ENCODE measurements at places on chromosomes 1 and 21.

GRCh38 chr1:3074297-3074741 lies 5.3 kb downstream of the PRDM16 start:
- no peak for DNase-seq

GRCh38 chr1:69643266-69643665 lies 75.5 kb downstream of the LRRC7 start:
- DNase-seq = no peak

DNA sequence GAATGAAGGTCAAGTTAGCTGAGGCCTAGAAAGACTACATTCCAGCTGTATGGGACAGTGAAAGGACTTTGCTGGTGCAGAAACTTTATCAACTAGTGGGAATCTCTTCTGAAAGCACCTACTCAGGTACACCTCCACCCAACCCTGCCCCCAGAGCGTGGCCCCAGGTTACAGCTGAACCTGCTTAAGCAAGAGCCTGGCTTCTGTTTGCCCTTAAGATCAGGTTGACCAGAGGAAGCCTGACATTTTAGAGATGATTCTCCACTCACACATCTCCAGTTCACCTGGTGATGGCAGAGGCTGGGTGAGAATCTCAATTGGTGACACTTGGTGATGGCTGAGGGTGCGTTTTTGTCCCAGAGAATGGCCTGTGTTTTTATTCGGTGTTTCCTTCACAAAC lies 24.0 kb downstream of the ELAPOR1 start:
- no peak for DNase-seq

- DNase-seq = no peak
These were observed at the start of gene PDPN for GRCh38 chr1:13583595-13583965. TSS of gene PDPN (plus strand) at chr1:13583832. CDS start at chr1:13584034, 202 bp downstream.

- DNase-seq = no peak
These were observed 258.5 kb downstream of the BACH1 start for GRCh38 chr21:29557200-29557599.

DNA sequence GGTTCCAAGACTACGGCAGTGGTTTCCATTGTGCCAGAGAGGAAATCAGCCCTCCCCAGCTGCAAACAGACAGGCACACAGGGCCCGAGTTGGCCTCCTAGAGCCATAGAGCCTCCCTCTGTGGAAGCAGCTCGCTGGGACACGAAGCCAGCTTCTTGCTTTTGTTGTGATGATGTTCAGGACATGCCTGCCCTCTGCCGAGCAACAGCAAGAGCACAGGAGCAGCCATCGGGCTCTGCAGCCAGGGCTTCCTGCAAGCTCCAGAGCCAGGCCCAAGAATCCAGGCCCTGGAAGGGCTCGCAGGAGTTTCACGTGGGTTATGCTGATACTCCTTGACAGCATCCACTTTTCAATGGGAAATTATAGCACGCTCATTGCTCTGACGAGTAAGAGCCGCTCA lies 18.5 kb downstream of the NPHP4 start:
- DNase-seq = no peak

GRCh38 chr1:172811694-172812093 lies 152.8 kb downstream of the FASLG start:
- no peak for DNase-seq

DNA sequence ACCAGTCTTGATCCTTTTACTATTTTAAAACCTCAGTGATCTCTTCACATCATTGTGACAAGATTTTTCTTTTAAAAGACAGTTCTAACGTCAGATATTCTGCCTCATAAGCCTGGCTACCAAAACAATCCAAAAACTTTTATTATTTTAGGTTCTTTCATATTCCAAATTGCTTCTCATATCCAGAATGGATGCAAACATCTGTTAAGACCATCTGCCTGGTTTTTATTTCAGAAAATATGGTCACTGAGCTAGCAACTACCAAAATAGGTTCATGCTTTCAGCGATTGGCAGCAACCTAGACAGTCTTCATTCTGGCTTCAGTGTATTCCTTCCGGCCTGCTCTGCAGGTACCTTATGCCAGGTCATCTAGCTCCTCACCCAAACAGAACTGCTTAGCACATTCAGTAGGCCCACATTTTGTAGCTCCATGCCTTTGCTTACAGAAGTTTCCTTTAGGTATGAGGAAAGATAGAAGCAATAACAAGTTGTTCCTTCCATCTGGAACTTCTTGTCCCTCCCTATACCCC lies 59.0 kb upstream of the CACYBP start:
- no peak for DNase-seq

- no peak for DNase-seq
These were observed 4.4 kb downstream of the B3GALT2 start for GRCh38 chr1:193181985-193182384.

DNA sequence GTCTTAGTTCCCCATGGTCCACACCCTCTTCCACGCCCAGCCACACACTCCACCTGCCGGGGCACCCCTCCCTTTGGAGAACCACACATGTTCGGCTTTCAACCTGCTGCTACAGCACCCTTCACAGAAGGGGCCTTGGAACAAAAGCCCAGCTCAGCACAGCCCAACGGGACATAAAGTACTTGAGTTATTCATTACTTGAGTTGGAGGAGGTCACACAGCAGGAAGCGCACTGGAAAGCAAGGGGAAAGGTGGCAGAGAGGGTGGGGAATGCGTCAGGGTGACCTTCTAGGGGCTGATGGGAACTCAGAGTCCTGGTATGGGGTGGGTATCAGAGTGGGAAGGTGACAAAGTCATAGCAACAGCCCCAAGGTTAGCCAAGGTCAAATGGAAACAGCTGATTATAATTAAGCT lies 3.0 kb upstream of the ATP1B1 start:
- DNase-seq = no peak

GRCh38 chr1:25056536-25056935 lies 126.5 kb upstream of the RUNX3 start:
- no peak for DNase-seq

DNA sequence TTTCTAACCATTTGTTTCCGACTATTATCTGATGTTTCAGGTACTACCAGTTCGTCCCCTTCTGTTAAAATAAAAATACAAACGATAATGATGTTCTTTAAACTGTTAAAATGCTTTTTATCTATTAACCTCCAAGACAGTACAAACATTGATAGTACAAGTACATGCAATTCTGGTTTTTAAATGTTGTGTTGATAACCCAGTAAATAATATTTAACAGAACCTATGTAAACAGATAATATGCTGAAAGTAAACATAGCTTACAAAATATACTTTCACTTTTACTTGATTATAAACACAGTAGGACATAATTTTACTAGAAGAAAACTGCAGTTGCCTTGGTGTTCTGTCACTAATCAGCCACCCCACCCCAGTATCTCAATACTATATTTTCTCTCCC lies 76.9 kb downstream of the COQ8A start:
- no peak for DNase-seq

DNA sequence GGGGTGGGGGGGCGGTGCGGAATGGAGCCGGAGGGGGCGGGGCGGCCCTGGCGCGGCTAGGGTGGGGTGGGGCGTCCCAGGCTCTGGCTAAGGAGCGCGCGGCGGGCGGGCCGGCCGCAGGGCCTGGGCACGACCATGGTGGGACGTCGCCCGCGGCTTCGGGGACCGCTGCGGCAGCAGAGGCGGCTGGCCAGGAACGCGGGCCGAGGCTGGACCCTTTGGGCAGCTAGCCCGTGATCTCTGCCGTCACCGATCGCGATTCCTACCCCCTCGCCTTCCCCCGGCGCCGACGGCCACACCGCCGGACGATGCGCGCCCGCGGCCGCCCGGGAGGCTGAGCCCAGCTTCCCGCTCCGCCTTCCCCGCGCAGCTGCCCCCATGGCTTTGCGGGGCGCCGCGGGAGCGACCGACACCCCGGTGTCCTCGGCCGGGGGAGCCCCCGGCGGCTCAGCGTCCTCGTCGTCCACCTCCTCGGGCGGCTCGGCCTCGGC lies at the start of gene MAP3K21:
MAP3K21 (plus strand) TSS at position 74 of the 491 bp plus-strand sequence; CDS start at position 379, 305 bp downstream.
- DNase-seq = no peak

DNA sequence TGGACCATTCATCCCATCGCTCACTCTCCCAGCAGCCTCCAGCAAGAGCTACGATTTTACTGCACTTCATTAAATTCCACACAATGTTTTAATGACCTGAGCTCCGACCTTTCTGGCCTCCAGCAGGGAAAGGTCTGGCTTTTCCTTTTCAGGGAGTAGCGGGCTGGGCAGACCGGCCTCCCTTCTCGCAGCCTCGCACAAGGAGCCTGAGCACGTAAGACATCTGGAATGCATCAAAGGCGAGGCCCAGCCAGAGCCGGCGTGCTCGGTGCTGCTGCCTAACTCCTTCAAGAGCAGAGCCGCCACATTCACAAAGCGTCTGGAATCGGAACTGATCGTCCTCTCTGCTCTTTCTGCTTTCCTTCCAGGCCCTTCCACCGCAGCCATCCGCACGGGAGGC lies 32.5 kb upstream of the FHAD1 start:
- no peak for DNase-seq

DNA sequence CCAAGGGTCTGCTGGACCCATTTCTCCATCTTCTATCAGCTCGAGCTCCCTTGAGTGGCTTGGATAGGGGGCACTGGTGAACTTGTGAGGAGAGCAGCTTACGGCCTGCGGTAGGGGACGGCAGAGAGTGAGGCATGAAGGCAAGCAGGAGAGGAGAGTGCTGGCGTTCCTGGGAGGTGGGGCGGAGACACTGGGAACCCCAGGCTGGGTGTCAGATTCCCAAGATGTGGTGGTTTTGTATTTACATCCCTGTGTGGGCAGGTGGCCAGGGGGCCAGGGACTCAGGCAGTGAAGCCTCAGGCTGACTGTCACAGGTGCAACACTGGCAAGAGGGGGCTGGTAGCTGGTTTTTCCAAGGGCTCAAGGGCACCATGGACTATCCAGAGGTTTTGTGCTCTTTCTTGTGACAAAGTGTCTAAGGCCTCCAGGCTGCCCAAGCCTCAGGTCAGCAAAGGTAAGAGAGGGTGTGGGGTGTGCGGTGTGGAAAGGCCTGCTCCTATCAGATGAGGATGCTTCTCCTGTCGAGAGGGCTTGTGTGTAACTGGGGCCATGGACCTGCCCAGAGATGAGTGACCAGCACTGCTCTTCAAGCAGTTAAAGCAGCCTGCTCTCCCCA lies 45.1 kb upstream of the ROR1 start:
- no peak for DNase-seq

DNA sequence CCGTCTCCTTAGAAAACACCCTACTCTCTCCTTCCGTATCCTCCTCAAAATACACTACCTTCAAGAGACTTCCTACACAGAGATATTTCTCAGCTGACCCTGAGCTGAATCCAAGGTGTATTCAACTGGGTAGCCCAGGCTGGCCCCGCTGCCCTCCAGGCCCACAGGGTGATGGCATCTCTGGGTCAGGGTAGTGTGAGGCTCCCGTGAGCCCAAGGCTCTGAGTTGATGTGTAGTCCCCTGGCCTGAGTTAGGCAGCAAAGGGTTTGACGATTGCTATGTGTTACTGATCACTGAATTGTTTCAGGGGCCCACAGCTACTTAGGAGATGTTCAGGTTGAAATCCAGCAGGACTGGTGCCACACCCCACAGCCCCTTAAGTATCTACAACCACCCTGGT lies 6.7 kb downstream of the INAVA start:
- no peak for DNase-seq

GRCh38 chr21:23811805-23812204 lies 1795.5 kb downstream of the MRPL39 start:
- no peak for DNase-seq

GRCh38 chr1:91221017-91221416 lies 183.6 kb downstream of the HFM1 start:
- DNase-seq = no peak

GRCh38 chr1:47180603-47181094 lies 9.2 kb downstream of the PDZK1IP1 start:
- DNase-seq = no peak

GRCh38 chr21:40372506-40372905 lies 474.5 kb downstream of the DSCAM start:
- DNase-seq = no peak

- no peak for DNase-seq
These were observed 122.7 kb downstream of the GABPA start for GRCh38 chr21:25857308-25858074.

DNA sequence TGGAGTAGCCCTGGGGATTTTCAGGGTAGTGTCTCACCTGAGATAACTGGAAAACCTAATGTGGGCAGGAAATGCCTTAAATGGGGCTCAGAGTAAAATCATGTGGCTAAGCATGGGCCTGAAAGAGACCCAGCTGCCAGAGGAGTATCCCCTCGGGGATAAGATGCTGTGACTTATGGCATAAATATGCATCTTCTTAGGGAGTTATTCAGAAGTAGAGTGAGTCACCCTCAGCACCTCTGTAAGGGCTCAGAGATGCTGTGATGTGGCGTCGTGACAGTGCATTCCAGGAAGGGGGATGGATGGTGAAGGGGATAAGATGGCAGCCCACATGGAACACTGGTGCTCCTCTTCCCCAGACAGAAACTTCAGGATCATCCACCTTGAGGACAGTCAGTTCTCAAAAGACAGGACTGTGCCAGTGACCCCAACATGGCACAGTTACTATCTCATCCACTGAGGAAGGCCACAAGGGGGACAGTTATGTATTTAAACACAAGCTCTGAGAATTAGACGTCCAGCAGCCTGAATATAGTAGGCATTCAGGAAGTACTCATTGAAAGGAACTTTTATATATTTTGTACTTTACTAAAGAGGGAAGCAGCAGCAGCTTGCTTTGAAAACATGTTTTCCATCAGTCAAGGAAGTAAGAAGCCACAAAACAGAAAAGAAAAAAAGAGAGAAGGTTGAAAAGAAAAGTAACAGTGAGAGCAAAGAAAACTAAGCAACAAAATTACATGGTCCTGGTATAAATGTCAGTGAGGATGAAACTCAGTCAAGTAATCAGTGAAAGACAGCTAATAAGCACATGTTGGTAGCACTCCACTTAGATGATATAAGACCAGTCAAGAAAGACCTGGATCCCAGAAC lies 8.3 kb downstream of the IL24 start:
- peak; percentile 11 for DNase-seq

DNA sequence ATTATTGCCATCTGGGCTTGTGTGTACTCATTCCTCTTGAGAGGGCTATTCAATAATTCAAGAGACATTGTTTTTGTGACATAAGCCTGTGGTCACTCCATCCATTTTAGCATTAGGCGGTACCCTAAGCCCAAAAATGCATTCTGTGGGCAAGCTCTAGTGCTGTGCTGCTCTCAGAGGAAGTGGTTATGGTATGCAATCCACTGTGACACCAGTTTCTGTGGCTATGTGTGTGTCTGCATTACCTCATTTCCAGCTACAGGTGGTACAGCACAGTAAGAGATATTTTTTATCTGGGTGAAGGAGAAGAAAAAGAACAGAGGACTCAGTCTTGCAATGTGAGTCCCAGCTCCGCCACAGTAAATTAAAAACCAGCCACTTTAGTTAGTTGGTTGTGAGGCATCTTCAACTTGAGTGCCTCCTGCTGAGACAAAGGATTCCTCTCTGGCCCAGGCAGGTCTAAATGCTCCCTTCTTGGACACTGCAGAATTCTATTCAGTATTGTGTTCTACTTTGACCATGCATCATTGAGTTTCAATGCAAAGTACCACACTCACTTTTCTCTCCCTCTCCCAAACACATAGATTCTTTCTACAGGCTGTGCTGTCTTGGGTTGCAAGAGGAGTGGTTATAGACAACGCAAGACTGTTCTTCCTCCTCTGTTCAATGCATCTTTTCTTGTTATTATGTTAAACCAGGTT lies 777.8 kb upstream of the BRINP3 start:
- no peak for DNase-seq

DNA sequence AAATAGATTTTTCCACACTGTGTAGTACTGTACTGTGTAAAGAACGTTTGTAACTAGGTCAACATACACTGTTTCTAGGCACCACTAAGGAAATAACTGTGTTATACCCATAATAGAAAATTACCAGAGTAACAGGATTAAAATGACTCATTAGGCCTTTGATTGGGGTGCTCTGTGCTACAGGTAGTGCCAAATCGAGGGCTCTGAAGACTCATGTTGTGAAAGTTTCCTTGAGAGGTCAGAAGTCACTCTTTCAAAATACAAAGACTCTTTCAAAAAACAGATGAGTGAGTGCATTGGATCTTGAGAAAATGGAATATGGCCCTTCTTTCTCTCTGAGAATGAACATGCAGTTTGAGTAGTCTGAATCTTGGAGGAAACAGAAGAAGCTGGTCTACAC lies 143.0 kb downstream of the MRPL39 start:
- peak; percentile 45 for DNase-seq

Data from CD4-positive, alpha-beta T cell treated with Interleukin-21 for 1 hour (primary cell).